Stimulated activated CD8-positive, alpha-beta memory T cell treated with anti-CD3 and anti-CD28 coated beads, Interleukin-15, amount 100 ng/mL, for 24 hours (primary cell): ENCODE measurements at places on chromosomes 5 and 9.

- DNase-seq: no peak
These were observed 6.9 kb downstream of the C7 start for GRCh38 chr5:40916226-40916625.

- no peak for DNase-seq
These were observed 40.0 kb upstream of the ORM1 start for GRCh38 chr9:114282926-114283325.

DNA sequence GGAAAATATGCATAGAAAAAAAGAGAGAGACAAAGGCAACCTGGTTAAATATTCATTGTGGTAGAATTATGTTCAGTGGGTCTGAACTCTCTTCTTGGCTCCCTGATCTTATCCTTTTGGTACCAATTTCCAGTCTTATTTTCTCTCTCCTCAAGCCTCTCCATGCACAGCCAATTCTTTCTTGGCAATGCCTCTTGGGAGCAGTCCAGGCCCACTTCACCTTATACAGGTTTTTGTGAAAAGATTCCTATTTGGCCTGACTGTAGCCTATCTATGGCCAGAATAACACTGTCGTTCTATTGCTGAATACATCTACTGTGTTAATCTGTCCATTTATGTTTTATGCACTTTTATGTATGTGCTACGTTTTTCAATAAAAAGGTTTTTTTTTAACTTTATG lies 2.7 kb downstream of the ELOVL7 start:
- DNase-seq: no peak

- no peak for DNase-seq
These were observed 76.1 kb downstream of the ADRB2 start for GRCh38 chr5:148902478-148902877.

- no peak for DNase-seq
These were observed 32.1 kb downstream of the TARS1 start for GRCh38 chr5:33472805-33473409.

DNA sequence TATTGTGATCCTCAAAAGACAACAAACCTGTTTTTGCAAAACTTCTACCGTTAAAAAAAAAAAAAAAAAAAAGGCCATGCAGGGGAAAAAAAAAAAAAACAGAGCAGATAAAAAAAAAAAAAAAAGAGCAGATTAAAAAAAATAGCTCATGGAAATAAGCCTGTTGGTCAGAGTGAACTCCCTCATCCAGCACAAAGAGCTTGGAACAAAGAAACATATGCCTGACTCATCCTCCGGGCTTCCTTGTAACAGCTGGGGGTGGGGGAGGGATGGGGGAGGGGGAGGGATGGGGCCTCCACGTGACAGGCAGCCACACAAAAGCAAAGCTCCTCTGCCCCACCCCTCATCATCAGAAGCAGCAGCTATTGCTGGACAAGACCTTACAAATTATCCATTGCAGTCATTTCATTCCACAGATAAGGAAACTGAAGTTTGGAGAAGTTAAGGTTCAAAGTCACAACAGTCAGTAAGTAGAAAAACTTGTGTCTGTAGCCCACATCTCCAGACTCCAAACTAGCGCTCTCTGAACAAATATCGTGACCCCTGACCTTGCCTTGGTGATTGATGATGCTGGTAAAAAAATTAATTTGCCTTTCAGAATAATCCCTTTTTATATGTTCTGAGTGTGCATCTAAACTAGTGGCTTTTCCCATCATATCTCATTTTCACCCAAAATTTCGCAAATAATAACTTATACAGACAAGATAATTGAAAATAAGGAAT lies 38.9 kb downstream of the SLC35D2 start:
- DNase-seq: no peak

- DNase-seq: no peak
These were observed 2.8 kb downstream of the RARS1 start for GRCh38 chr5:168489059-168489458.

GRCh38 chr9:2228132-2228531 lies 213.0 kb downstream of the SMARCA2 start:
- DNase-seq: no peak

GRCh38 chr5:116626272-116626723 lies 51.7 kb upstream of the SEMA6A start:
- no peak for DNase-seq

GRCh38 chr9:136943291-136944211 lies 987 bp downstream of the FBXW5 start:
- DNase-seq: no peak

DNA sequence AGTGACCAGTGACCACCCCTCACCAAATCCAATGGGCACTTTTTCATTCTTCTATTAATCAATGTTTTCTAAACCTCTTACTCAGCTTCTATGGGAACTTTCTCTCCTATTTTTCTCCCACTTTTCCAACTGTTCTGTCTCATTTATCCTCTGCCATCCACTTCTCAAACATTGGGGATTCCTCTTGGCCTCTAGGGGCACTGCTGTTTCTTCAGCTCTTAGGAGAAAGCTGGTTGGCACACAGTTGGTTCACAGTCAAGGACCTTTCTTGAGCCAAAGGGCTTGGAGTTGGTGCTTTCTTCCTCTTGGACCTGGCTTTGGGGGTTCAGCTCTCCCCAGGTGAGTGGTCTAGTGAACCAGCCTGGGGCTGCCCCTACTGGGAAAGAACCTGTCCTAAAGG lies 112.2 kb upstream of the LHFPL2 start:
- DNase-seq: no peak

DNA sequence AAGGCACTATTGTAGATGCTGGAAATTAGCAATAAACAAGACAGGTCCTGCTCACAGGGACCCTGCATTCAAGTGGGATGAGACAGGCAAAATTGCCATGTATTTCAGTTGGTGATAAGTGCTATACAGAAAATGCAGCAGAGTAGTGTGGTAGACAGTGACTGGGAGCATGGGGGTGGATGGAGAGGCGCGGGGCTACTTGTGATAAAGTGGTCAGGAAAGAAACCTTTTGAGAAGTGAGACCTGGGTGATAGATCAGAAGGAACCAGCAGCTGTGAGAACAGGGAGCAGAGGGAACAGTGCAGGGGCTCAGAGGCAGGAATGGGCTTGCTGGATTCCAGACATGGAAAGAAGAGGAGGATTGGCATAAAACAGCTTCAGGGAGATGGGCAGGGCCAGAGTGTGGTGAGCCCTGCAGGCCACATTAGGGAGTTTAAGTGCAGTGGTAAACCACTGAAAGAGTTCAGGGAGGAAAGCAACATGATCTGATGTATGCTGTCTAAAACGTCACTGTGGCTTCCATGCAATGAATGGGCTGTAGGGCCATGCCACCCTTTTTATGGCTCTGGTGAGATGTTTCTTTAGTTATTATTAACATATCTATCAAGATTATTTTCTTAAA lies 7.3 kb downstream of the CRHBP start:
- no peak for DNase-seq

GRCh38 chr5:64144425-64145215 lies 21.0 kb upstream of the RNF180 start:
- DNase-seq: no peak

GRCh38 chr5:166624573-166624972 lies 1666.9 kb upstream of the WWC1 start:
- no peak for DNase-seq

DNA sequence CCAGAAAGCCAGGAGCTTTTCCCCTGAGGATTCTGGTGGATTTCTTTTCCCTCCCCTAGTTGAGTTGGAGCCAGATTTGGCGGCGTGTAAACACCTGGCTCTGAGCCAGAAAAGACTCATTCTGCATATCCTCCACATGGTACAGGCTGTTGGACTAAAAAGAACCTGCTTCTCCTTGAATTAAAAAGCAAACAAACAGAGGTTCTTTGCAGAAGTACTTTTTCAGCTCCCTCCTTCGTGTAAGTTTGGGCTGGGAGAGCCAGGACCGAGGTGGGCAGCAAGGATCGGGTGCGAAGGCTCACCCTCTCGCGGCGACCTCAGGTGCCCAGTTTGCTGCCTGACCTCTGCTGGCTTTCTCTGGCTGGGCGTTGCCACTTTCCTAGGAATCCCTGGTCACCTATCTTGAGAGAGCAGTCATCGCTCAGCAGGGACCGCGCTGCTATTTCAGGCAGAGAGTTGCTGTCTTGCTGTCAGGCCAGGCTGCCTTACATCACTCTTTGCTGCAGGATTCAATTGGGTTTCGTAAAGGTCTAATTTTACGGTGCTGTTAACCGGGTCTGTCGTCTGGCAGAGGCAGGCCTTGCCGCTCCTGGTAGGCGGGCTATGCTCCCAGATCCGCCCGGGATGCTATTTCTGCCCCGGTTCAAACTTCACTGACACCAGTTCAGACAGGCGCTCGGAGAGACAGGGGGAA lies 3.2 kb downstream of the PAPPA start:
- DNase-seq: no peak

DNA sequence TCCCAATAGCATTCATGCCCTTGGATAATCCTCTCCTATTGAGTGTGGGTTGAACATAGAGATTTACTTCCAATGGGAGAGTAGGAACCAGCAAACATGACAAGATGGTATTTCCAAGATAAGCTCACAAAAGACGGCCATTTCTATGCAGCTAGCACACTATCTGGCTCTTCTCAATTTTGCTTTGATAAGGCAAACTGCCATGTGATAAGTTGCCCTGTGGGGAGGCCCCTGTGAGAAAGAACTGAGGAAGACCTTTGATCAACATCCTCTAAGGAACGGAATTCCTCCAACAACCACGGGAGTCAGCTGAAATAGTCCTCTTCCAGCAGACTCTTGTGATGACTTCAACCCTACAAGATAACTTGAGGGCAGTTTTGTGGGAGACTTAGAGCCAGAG lies 211.9 kb upstream of the TRPM3 start:
- DNase-seq: no peak

- no peak for DNase-seq
These were observed 371.8 kb upstream of the RFX3 start for GRCh38 chr9:3897631-3898030.

DNA sequence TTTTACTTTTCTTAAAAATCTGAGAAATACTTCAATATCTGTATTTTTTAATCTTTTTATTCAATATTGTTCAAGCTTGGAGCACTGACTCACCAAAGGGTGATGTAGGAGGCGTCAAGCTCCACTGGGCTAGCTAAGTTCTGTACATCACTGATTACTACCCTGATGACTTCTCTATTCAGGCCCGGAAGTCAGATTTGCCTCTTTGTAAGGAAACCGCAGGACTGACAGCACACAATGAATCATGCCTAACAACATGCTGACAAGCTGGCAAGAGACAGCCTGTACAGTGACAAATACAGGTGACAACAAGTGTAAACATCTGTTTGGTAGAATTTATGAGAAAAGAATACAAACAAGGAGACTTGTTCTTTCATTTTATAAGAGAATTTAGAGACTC lies 627.9 kb upstream of the RORB start:
- DNase-seq: no peak

DNA sequence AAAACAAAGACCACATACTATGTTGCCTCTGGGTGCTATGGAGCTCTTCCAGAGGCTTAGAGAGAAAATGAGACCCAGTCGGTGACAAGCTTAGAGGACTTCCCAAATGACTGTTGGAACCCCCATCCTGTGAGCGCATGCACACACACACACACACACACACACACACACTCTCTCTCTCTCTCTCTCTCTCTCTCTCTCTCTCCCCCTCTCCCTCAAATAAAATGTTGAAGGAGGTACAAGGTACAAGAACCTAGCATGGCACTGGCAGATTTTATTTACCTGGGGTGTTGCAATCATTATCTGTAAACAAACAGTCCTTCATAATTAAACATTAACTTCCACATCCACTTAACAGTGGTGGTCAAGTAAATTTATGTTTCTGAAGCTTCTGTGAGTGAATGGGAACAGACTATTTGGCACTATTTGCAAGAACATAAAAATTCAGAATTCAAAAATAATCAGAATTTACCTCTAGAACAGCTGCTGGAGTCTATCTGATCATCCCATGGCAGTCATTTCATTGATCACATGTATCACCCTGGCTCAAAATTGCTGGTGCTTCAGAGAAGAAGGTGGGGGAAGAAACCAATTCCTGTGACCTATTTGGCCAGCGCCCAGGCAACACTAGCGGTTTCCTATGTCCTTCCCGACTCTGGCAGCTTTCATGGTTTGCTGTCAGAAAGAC lies 24.9 kb downstream of the TRPM3 start:
- DNase-seq: no peak

- no peak for DNase-seq
These were observed 75.1 kb downstream of the MRPS27 start for GRCh38 chr5:72244862-72245371.

DNA sequence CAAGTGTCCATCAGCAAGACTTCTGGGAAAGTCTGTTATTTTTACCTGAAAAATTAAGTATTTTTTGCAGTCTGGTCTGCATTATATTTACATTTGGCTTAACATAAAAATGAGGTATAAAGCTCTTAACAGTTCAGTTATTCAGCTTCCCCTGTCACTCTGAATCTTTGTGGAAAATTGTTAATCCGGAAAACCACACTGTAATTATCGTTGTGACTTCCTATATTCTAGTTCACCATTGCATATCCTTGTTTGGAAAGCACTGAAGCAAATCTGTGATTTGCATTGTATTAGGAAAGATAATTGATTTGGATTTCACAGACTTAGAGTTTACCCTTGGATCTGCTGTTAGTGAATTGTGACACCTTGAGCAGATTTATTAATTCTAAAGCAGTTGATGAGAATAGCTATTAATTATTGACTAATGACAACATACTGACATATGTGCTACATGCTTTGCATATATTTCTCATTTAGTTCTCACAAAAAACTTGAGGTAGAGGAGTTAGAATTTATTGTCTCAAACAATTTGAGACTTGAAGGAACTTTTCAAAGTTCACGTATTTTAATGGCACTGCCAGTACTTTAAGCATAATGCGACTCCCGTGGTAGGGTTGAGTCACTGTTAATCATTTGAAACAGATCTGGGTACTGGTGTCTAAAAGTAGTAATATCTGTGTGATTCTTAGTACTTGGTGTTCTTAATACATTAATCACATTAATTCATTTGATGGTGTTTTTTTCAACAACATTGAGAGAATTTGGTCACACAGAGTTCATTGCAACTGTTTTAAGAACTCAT lies 71.8 kb upstream of the LRRC70 start:
- DNase-seq: no peak

GRCh38 chr9:92633614-92634278 lies 36.2 kb downstream of the IPPK start:
- DNase-seq: no peak

- no peak for DNase-seq
These were observed 11.0 kb downstream of the LHX3 start for GRCh38 chr9:136193891-136194279.
